ENCODE measurements at places on chromosomes 13 and 19.

- DNase-seq, result no peak
Observed at GRCh38 chr19:46660551-46661019, 397 bp downstream of the DACT3 start.

DNA sequence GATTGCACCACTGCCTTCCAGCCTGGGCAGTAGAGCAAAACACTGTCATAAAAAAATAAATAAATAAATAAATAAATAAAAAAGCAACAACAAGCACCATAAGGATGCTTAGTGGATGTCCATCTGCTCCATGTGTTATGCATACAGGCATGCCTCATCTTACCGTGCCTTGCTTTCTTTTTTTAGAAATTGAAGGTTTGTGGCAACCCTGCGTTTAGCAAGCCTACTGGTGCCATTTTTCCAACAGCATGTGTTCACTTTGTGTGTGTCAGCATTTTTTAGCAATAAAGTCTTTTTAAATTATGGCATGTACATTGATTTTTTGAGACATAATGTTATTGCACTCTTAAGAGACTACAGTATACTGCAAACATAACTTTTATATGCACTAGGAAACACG lies 68.3 kb downstream of the PEPD start:
- DNase-seq, result no peak

DNA sequence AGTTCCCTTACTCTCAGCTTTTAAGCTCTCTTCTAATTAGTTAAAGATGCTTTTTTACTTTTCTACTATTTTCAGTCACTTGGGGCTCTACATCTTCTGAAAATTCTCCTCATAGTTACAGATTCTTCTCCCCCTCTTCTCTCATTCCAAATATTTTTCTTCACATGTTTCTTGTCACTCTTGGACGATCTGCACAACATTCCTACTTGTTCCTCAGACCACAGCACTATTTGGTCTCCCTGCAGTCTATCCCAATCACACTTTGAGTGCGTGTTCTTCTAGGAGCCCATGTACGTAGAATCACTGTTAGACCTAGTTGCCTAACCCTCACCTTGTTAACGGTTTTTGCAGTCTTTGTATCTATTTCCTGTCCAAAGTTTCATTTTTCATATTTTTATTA lies 222.5 kb upstream of the SPRY2 start:
- DNase-seq, result no peak

DNA sequence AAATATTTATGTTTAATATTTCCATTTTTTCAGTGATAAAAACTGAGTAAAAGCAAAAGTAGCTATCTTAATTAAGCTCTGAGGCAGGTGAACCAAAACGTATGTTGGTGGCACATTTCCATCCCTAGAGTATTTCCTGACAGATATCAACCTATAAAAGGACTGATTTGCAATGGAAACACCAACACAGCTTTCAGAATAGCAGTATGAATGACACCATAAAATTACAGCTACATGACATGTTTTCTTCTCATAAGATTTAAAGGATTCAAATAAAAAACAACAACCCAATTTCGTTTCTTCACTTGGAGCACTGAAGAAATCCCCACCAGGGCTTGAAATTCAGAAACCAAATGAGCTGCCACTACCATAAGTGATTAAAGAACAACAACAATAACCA lies 194.4 kb downstream of the RFC3 start:
- no peak for DNase-seq

- DNase-seq, result no peak
Observed at GRCh38 chr13:71979616-71980015, 112.6 kb upstream of the DACH1 start.

GRCh38 chr13:23644126-23644419 lies 73.9 kb downstream of the TNFRSF19 start:
- DNase-seq, result no peak

All from stimulated activated effector memory CD8-positive, alpha-beta T cell treated with anti-CD3 and anti-CD28 coated beads, Interleukin-12 subunit alpha, Interleukin-12 subunit beta, amount 100 ng/mL, for 72 hours (primary cell).